HL-60 (cell line): ENCODE measurements at places on chromosomes 6 and 20.

- no peak for DNase-seq
Measured at GRCh38 chr20:7608250-7608649, 332.0 kb downstream of the HAO1 start.

GRCh38 chr20:60817891-60818290, 434.2 kb upstream of the CDH4 start:
- DNase-seq, result no peak

- DNase-seq, result no peak
Measured at GRCh38 chr6:155374681-155375080, 60.4 kb upstream of the TFB1M start.

DNA sequence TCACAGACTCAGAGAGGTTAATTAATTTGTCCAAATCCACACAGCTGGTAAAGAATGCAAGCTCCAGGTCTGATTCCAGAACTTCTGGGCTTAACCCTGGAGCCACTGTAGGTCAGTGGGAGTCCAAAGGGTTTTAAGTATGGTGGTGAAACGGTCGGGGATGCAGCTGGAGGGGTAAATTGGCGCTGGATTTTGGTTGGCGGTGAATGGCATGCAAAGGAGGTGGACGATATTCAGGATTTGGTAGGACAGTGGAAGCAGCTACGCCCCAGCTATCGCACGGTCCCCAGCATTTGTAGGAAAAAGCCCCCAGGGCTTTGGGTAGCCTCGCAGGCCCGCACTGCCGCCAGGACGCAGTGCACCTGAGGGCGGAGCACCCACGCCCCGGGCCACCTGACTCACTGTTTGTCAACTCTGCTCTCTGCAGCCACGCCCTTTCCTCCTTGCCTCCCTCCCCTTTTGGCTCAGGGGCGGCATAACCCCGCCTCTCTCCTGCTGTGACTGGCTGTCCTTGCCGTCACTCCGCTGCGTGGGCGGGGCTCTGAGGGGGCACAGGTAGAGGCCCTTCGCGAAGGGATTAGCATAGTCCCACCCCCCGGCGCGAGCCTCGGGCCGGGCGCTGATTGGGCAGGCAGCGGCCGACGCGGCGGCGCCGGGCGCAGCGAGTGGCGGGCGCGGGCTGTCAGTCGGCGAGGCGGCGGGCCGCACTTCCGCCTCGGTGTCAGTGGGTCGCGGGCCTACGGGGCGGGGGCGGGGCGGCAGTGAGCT, at the start of gene OSBPL2:
TSS of gene OSBPL2 (plus strand) at position 721 of the 768 bp plus-strand sequence. CDS start 17,664 bp downstream, outside the sequence.
- DNase-seq, result peak; percentile 93
